ENCODE measurements at places on chromosomes 12 and 14. TPM values are rescaled to one million over a fixed set of nuclear protein-coding genes. Genes with fewer than 3 reads are reported as not detected.

The PTPN11 gene
- 45.4 TPM for total RNA-seq

The OR6C75 gene
- not detected for total RNA-seq

The DAO gene
- not detected for total RNA-seq

The MDM1 gene
- total RNA-seq: 8.7 TPM

The GPR84 gene
- total RNA-seq: not detected

The SRSF9 gene
- 194 TPM for total RNA-seq

The OR6C2 gene
- total RNA-seq: not detected

The ART4 gene
- not detected for total RNA-seq

The AICDA gene
- total RNA-seq: not detected
